ENCODE measurements at places on chromosomes 7 and 10.

DNA sequence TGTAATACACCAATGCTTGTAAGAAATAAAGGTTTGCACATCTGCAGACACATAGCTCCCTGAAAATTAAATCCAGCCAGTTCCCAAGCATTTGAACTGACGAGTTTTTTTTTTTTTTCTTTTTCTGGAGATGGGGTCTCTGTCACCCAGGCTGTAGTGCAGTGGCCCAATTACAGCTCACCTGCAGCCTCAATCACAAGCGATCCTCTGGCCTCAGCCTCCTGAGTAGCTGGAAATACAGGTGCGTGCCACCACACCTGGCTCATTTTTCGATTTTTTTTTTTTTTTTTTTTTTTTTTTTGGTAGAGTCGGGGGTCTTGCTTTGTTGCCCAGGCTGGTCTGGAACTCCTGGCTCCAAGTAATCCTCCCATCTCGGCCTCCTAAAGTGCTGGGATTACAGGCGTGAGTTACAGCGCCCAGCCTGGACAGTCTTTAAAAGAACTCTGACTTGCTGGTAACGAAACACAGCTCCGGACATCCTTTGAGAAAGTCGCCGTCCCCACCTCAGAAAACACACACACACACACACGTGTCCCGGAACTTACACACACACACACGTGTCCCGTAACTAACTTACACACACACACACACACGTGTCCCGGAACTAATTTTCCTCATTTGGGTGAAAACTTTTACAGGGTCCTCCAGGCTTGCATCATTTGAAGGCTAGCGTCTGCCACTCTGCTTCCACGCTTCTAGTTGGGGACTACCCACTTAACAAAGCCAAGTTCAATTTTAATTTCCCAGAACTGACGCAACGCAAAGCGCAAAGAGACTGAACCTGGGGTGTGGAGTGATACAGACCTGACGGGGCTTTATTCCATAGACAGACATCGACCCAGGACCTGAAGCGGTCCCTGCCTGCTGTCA lies 18.6 kb downstream of the OCM2 start:
- no peak for DNase-seq

DNA sequence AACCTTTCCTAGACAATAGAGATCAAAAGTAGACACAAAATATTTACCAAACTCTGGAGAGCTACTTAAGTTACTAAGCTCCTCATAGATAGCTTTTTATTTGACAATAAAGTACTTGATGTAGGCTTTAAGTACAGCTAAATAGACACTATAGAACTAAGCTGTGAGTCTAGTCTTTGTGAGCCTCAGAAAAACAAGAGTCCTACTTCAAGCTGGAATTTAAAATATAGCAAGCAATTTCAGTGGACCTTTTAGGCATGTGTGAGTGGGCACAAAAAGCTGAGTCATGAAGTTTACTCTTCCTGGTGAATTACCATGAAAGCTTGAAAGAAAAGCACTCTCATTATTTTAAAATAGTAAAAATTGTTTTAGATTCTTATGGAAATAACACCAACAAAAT lies 76.1 kb downstream of the ADD3 start:
- DNase-seq = no peak

- DNase-seq = no peak
Measured at GRCh38 chr7:71682841-71683781, 551.2 kb downstream of the GALNT17 start.

- no peak for DNase-seq
Measured at GRCh38 chr10:52956861-52957260, 184.3 kb upstream of the MBL2 start.

DNA sequence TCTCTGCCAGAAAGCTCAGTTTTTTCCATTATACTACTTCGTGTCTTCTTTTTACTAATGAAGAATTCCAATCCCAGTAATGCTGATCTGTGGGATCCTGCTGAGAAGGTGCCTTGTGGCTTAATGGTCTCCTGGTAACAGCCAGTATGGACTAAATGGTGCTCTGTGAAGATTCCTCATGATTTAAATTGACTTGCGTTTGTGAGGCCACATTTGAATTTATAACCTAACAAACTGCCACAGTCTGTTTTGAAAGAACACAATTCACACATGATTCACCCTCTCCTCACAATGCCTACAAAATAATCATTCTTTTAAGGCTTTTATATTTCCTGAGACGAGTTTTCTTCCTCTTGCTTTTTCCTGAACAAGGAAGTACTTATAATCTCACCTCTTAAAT lies 140.0 kb downstream of the MBL2 start:
- DNase-seq = no peak

- DNase-seq = no peak
Measured at GRCh38 chr7:3432911-3433310, 131.9 kb downstream of the SDK1 start.

- no peak for DNase-seq
Measured at GRCh38 chr10:29804025-29804852, 169.5 kb upstream of the SVIL start.

DNA sequence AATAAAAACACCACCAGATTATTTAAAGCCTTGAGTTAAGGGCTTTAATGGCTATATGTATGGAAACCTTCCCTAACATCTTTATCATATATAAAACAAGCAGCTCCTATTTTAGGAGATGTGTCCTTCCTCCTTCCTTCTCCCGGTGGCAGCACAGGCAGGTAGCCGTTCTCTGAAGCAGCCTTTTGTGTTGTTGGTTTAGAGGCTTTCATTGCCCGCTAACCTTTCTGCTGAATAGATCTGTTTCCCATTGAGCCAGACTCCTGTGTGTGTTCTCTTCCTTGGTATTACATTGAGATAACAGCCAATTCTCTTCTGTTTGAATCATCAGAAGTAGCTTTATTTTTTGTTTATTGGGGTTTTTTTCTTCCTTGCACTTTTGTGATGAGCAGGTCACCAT lies 131.3 kb downstream of the CACNB2 start:
- DNase-seq = no peak

- no peak for DNase-seq
Measured at GRCh38 chr10:71746344-71747037, 26.8 kb downstream of the VSIR start.

DNA sequence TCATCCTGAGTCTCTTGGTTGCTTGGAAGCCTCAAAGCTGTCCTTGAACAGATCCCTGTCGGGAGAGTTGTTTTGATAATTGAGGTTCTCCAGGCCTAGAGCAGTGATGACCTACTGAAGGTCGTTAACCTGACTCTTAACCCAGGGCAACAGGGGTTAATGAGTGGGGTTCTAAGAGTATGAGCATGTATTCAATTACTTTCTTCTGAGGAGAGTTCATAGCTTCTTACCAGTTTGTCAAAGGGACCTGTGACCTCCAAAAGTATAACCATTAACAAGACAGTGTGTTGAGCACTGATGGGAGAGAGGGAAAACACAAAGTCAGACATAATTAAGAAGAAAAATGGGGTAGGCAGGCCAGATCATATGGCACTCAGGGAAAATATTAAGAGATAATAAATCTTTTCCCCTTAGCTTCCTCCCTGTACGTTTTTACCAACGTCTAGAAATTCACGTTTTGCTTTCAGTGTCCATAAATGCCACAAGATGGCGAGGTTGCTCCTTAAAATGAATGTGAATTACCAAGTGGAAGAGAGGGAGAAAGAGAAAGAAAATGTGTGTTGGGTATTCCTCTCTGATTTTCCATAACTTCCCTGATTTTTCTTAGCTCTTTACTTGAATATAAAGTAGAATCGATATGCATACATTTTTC lies 97.6 kb downstream of the SUGCT start:
- DNase-seq = peak; percentile 39

DNA sequence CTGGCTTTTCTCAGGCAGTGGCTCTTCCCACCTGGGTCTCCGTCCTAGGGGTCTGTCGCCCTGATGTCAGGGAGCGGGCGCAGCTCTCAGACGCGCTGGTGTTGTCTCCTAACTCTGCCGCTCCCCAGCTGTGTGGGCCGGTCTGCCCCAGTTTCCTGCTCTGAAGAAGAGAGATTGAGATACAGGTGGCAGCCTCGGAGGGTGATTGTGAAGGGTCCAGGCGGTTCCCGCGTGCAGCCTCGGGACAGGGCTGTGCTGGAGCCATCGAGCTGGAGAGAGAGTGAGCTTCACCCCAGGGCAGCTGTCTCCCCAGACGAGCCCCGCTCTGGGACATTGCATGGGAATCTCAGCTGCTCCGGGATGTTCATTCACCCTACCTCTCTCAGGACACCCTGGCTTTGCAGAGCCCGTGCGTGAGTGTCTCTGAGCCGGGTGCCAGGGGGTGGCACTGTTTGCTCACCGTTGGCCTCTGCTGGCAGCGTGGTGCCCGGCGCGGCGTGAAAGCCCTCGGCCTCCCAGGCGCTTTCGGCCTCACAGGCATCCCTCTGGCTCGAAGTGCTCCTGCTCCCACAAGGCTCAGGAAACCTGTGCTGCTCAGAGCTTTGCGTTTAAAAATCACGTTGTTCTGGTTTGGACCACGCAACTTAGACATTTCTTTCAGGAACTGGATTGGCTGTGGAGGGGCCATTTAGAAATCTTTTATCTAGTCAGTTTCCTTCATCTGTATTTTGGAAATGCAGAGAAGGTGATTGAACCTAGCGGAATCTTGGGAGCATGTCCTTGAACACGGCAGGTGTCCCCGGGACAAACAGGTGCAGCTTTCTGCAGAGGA lies 33.8 kb upstream of the ZFAND2A start:
- no peak for DNase-seq

- DNase-seq = no peak
Measured at GRCh38 chr7:97973206-97973658, 16.8 kb downstream of the OCM2 start.

DNA sequence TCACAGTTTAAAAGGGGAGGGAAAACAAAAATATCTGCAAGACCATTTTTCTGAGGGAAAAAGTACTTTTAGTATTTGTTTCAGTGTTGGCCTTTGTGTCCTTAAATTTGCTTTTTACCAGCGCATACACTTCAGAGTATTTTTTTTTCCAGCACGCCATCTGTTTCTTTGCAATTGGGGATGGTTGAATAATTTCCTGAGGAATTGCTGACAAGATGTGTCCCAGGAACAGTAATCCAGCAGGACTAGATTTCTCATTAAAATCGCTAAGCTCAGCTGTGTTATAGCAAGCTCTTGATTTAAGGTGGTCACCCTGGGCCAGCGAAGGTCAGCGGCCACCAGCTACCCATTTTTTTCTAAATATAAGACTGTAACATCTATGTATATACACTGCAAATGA lies 156.9 kb upstream of the RHOBTB1 start:
- no peak for DNase-seq

DNA sequence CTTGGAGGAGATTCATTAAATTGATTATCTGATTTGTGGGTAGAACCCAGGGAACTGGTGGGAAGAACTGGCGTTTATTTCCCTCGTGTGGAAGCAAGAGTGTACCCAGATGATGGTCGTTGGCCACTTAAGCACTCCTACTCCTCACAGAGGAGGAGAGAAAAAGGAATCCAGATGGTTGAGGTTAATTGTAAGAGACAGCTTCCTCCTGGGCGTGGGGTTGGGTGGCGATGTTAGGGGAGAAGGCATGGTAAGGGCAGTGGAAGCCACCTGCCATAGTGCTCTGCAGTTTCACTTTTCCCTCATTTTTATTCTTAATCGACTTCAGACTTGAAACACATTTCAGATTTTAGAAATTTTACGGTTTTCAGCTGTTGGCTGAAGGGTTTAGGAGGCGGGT lies 104.1 kb downstream of the DOCK1 start:
- DNase-seq = no peak

DNA sequence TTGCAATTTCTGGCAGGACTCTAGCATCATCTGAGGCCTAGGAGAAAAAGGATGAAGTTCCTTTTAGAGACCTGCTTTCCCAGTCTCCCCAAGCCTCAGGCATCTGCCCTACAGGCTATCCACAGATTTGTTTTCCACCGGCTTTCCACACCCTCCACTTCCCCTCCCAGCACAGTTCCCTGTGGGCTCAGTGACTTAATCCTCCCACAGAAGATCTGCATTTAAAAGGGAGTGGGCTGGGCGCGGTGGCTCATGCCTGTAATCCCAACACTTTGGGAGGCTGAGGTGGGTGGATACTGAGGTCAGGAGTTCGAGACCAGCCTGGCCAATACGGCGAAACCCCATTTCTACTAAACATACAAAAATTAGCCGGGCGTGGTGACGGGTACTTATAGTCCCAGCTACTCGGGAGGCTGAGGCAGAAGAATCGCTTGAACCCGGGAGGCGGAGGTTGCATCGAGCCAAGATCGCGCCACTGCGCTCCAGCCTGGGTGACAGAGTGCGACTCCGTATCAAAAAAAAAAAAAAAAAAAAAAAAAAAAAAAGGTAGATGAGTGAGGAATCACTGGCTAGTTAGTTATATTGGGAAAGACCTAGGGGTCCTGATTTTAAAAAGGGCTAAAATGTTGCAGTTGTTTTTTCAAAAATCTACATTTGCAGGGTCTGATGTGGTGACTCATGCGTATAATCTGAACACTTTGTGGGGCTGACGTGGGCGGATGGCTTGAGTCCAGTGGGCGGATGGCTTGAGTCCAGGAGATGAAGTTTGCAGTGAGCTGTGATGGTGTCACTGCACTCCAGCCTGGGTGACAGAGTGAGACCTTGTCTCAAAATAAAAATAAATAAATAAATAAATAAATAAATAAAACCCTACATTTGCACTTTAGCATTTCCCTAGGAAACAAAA lies 119.5 kb downstream of the BAMBI start:
- DNase-seq = peak; percentile 17

- no peak for DNase-seq
Measured at GRCh38 chr7:135263321-135263970, 29.8 kb downstream of the STRA8 start.

DNA sequence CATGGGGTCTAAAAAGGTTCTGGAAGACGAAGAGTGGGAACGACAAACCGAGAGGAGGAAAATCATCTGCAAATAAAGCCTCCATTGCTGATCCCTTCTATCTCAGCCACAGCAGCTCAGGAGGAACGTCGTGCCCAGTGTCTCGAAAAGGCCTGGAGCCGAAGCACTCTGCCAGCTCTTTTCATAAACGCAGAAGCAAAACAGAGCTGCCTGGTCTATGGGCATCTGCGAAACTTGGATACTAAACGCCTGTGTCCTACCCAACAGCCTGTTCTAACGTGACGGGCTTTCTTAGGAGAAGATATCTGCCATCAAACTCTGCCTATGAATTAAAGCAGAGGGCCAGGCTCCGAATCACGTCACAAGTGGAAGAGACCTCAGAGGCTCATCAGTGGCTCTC lies 68.7 kb downstream of the GNA12 start:
- DNase-seq = no peak
